ENCODE measurements at places on chromosomes 2 and 18.

GRCh38 chr18:62838475-62839098, 123.2 kb downstream of the PHLPP1 start:
- DNase-seq = no peak

- DNase-seq = no peak
These were observed 330.8 kb downstream of the NUP35 start for GRCh38 chr2:183455056-183455455.

- no peak for DNase-seq
These were observed 32.1 kb downstream of the PPM1B start for GRCh38 chr2:44200759-44201158.

DNA sequence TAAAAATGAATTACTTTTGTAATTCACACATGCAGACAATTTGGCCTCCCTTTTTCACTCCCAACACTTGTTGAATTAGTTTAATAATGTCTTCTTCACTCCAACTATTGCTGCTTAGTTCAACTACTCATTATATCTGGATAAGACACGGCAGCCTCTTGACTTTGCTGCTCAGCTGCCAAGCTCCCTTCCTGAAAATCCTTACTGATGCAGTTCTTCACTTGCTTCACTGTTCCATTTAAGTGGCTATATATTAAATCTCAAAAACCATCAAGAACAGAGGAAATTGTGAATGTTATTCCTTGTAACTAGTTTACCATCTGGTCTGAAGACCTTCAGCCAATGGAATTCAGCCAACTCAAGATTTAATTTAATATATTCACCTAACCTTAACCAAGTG, 127.1 kb downstream of the NCOA1 start:
- no peak for DNase-seq

GRCh38 chr2:205988274-205988673, 97.7 kb downstream of the INO80D start:
- DNase-seq = no peak

GRCh38 chr2:156653675-156654074, 217.5 kb downstream of the GPD2 start:
- DNase-seq = no peak

- DNase-seq = no peak
These were observed 126.0 kb downstream of the ZFP36L2 start for GRCh38 chr2:43100362-43100882.

- DNase-seq = no peak
These were observed 48.8 kb upstream of the DNAJC10 start for GRCh38 chr2:182667315-182667695.

- no peak for DNase-seq
These were observed 17.5 kb downstream of the LBH start for GRCh38 chr2:30248791-30249190.

GRCh38 chr2:207823865-207824264, 54.2 kb upstream of the FZD5 start:
- DNase-seq = no peak

Data from urothelium cell line (cell line).